ENCODE measurements at places on chromosomes 7 and 10.

- DNase-seq: no peak
Measured at GRCh38 chr10:97858001-97858439, 8.4 kb downstream of the GOLGA7B start.

DNA sequence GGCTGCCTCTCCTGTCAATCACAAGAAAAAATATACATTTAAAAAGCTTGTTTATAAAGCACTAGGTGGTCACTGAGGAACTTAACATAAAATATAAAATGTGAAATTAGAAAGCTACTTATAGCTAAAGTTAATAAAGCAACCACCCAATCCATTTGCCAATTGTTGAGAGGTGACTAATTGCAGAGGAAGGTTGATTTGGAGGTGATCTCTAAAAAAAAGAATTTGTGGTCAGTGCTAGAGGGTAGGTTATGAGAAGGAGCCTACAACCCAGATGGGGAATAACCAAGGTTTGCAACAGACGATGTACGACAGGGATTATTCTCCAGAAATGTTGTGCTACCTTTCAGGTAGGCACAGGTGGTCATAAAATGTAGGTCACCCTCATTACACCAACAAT lies 444.2 kb upstream of the C7orf33 start:
- no peak for DNase-seq

DNA sequence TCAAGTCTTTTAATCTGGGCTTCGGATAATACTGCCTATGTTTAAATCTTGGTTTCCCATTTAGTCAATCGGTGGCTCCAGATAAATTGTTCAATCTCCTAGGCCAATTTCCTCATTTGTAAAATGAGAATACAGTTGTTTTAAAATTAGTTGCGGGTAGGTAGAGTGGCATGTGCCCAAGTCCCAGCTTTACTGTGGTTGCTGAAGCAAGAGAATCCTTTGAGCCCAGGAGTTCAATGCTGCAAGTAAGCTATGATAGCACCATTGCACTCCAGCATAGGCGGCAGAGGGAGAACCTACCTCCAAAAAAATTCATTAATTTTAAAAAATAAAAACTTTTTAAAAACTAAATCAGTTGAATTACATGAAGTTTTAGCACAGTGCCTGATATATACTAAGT lies 7.3 kb downstream of the RNF216 start:
- DNase-seq: no peak

- DNase-seq: no peak
Measured at GRCh38 chr7:13197501-13197900, 510.1 kb downstream of the ARL4A start.

- no peak for DNase-seq
Measured at GRCh38 chr10:4359003-4359402, 467.0 kb upstream of the AKR1E2 start.

DNA sequence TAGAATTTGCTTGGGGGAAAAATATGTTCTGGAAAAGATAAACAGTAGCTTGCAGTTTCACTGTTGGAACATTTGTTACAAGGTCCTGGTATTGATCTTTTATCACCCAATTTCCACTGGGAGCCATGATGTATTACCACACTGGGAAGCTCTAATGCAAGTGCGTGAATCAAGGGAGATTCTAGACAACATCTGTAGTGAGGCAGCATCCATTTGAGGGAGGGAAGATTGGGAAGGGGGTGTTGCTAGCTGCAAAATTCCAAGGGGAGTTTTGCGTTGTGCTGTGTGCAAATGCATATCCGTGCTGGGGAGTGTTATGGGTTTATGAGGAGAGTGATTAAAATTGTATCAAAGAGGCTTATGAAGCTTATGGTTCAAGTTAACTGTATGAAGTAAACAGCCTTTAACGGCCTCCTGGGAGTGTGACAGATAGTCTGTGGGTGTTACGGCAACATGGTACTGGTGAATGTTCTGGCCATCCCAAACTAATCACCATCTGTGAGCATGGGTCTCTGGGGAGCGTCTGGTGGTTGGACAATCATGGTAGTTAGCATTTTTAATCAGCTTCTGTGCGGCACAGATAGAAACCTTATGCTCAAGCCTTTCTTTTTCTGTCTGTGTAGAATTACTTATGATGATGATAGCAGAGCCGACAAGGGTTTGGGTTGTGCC lies 601.9 kb upstream of the GALNT17 start:
- no peak for DNase-seq

GRCh38 chr10:32413513-32413912 lies 32.4 kb upstream of the CCDC7 start:
- no peak for DNase-seq

DNA sequence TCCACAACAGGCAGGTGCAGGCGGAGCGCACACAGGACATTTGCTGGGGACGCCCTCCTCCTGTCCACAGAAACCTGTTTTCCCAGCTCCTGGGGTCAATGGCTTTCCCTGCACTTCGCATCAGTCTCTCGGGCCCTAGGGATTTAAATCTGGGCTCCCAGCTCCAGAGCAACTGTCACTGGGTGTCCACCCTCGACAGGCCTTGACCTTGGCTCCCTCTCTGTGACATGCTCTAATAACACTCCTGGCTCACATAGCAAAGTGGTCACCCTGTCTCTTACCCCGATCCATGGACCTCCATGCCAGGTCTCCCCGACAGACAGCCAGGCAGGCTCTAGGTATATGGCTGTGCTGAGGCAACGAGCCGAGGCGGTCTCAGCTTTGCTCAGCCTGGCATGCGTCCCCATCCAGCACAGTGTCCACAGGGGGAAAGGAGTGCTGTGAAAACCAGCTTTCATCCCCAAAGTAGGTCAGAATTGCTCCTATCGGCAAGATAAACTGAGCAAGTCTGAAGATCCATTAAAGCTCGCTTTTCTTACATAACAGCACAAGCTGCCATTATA lies 195.6 kb downstream of the TNS3 start:
- no peak for DNase-seq

DNA sequence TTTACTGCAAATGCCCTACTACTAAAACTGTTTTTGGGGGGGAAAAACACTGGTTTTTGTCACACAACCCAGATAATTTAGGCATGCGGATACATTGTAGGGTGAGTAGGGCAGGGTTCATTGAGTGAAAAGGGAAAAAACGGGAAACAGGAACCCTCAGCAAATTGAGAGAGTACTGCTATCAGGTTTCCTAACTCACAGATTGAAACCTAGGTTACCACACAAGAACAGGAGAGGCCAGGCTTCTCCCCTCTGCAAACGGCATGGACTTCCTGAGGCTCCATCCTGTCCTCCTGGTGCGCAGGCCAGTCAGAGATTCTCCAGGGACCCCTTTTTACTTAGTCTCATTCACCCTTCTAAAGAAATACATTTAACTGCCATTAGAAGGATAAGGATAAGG lies 30.6 kb downstream of the AVL9 start:
- no peak for DNase-seq

Measured in germinal center (tissue), 1 donor.